Activated CD4-positive, alpha-beta T cell treated with anti-CD3 and anti-CD28 coated beads for 24 hours (primary cell): ENCODE measurements at places on chromosomes 7 and 10.

GRCh38 chr10:29081951-29082685 lies 206.8 kb upstream of the LYZL1 start:
- DNase-seq = no peak

- DNase-seq = no peak
These were observed 23.0 kb downstream of the DIP2C start for GRCh38 chr10:666237-667012.

- no peak for DNase-seq
These were observed 128.0 kb downstream of the MBL2 start for GRCh38 chr10:52644373-52645186.

GRCh38 chr7:119482209-119482608 lies 790.8 kb upstream of the KCND2 start:
- no peak for DNase-seq

DNA sequence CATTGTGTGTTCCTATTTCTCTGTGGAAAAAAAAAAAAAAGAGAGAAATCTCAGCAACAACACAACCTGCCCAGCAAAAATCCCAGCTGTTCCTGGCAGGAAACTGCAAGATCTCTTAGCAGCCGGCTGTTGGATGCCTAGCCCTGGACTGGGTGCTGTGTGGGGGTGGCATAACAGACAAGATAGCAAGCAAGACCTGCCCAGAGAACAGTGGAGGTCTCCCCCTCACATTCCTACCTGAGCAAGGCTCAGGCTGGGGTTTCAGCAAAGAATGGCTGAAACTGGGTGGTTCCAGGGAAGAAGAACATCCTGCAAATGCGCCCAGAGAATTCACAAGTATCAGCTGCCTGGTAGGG lies 248.8 kb upstream of the ZMIZ1 start:
- no peak for DNase-seq
